ENCODE measurements at places on chromosomes 7 and 10.

- DNase-seq, result no peak
Observed at GRCh38 chr10:5606864-5607263, 59.5 kb downstream of the ASB13 start.

- DNase-seq, result no peak
Observed at GRCh38 chr7:158842486-158842885, 13.2 kb upstream of the ESYT2 start.

- DNase-seq, result no peak
Observed at GRCh38 chr7:113790025-113790424, 128.8 kb downstream of the PPP1R3A start.

GRCh38 chr10:56624082-56624481 is 263.0 kb upstream of the ZWINT start:
- no peak for DNase-seq

- DNase-seq, result no peak
Observed at GRCh38 chr10:22016046-22016705, 12.6 kb upstream of the DNAJC1 start.

- DNase-seq, result no peak
Observed at GRCh38 chr10:230758-231157, 95.5 kb downstream of the ZMYND11 start.

GRCh38 chr10:79904671-79905321 is 44.1 kb downstream of the SFTPD start:
- DNase-seq, result no peak

Data from GM18507 (cell line).